ENCODE measurements at places on chromosomes 1 and 21.

DNA sequence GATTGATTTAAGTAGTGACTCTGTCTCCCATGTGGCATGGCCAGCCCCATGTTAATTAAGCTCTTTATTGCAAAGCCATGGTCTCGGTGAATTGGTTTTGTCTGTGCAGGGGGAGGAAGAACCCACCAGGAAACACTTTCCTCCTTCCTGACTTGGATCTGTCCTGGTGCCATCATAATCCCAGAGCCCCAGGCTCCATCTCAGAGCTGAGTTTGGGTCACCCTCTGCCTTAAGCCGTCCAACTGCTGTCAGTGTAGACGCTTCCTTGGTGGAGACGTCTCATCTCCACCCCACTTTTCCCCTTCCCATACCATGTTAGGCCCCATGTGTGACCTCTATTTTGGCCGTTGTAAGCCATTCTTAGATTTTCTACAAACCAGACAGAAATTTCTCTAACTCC is 36.0 kb upstream of the COL6A2 start:
- no peak for DNase-seq

- DNase-seq, result no peak
These were observed 65.1 kb downstream of the MAB21L3 start for GRCh38 chr1:116176306-116176789.

GRCh38 chr1:208203127-208203847 is 40.9 kb downstream of the PLXNA2 start:
- no peak for DNase-seq

DNA sequence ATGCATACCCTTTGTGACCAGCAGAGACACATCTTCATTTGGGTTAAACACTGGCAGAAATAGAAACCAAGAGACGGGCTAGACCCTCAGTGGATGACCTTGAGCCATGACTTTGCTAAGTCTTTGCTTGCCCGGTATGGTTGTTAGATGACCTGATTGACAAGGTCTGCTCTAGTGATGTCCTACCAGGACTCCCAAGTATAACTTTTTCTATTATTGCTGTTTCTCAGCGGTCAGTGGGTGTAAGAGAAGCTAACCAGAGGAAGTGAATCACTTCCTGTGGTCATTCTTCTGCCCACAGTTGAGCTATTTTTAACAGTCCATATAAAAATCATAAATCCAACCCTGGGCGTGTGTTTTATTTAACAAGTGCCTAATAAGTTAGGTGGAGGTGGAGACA is 126.2 kb upstream of the ETS2 start:
- DNase-seq, result no peak

DNA sequence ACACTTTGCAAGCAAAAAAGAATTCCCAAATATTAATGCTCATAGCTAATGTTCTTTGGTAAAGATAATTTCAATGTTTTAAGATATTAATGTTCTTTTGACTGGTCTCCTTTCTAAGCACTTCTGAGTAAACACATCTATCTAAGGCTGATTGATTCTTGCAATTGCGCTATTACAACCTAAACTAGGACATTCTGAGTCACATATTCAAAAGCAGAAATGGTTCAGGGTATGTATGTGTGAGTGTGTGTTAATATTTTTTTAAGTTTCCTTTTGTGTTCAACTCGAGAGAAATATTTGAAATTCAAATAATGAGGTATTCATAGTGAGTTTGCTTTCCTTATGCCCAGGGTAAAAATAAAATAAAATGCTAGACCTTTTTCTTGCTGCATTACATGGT is 203.6 kb upstream of the GRIK3 start:
- no peak for DNase-seq

DNA sequence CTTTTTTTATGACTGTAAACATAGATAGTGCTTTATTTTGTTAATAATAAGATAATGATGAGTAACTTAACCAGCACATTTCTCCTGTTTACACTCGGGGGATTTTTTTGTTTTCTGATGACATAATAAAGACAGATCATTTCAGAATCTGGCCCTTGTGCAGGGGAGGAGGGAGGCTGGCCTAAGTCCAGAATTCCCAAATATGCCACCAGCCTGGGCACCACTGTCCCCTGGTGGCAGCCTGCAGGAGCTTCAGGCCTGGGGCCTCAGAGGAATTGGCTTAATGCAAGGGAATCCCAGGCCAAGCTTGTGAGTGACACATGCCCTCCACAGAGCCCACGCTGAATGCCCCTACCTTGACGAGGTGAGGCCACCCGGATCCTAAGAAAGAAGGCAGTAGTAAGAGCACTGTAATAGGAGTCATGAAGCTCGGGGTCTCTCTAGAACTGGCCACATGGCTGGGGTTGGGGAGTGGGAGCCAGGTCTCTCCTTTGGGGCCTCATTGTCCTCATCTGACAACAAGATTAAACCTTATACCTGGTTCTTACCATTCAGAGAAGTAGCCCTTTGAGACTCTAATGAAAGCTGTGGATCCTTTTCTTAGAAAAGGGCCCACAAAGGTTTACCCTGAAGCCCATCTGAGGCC is 24.1 kb downstream of the ETNK2 start:
- DNase-seq, result no peak

GRCh38 chr1:185427264-185427663 is 110.2 kb upstream of the IVNS1ABP start:
- no peak for DNase-seq

GRCh38 chr21:42736646-42737350 is 83.4 kb downstream of the PDE9A start:
- DNase-seq, result no peak

DNA sequence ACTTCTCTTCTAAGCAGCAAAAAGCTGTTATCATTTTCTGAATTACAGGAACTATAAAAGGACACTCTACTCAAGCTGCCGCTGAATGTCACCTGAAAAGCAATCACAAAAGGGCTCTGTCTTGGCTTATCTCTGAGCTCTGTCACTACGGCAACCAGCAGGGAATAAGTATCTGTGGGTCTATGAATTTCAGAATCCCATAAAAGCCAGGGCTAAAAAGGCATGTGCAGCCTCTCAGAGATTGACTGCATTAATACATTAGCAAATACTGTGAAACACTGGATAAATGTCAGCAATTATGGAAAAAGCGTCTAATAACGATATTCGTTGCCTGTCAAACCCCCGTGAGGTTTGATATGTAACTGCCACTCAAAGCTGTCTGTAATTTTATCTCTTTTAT is 210.2 kb upstream of the DMRTA2 start:
- no peak for DNase-seq

DNA sequence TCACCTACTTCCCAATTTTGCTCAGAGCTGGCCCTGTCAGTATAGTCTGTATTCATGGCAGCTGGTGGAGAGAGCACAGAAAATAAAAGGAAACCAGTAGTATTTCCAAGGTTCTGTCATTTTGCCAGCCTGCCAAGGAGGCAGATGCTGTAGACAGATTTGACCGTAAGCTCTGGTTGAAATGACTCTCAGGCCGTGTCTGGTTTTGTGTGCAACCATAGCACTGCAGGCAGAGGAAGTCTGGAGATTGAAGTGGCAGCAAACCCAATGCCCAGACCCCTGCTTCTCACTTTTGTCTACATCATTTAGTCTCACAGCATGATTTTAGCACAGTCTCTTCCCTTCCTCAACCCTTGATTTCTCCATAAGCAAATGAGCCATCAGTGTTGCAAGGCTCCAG is 291.7 kb downstream of the PAPPA2 start:
- no peak for DNase-seq
